ENCODE measurements at places on chromosomes 4 and X. TPM values are rescaled to one million over a fixed set of nuclear protein-coding genes. Genes with fewer than 3 reads are reported as not detected.

- DNase-seq: no peak
These were observed 220.0 kb downstream of the ENOX2 start for GRCh38 chrX:130682990-130683389.

The KIAA1210 gene
- not detected for total RNA-seq

GRCh38 chr4:8773124-8773931 lies 98.3 kb downstream of the HMX1 start:
- no peak for DNase-seq

DNA sequence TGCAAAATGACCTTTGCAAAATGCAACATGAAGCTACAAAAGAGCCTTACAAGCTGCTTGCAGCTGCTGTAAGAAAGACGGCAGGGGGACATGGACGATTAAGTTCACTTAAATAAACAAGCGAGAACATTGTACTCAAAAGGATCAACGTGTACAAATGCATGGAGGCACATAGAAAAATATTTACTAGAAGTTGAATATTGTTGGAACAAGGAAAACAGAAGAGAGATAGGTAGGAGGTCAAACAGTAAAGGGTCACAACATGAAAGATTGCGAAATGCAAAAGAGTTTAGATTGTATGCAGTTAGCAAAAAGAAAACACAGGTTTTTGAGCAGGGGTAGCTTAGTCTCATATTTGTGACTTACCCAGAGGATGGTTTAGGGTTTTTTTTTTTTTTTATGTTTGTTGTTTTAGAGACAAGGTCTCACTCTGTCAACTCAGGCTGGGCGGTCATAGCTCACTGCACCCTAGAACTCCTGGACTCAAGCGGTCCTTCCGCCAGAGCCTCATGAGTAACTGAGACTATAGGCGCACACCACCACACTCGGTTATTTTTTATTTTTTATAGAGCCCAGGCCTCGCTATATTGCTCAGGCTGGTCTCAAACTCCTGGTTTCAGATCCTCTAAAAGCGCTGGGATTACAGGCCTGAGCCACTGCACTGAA lies 1.4 kb upstream of the PHF8 start:
- no peak for DNase-seq

DNA sequence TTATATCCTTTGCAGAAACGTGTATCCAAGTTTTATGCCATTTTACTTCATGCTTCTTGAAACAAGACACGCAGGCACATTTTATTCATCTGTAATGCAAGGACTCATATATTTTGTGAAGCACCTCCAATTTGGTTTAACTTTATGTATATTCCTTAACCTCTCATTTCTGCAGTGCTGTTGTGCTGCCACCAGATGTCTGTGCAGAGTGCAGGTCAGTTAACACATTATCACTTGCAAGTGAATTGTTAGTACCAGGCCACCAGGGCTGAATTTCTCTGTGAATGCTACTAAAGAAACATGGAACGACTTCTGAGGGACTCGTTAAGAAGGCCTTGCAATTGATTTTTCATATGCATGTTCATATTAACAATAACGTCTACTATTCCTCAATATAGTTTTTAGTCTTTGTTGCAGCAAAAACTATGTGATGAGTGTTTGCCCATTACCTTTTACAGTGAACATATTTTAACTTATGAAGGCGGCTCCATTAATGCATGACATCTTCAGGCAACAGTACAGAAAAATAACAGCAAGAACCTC lies 770.3 kb downstream of the NLGN4X start:
- DNase-seq: no peak

GRCh38 chr4:8198206-8198905 lies 734 bp upstream of the SH3TC1 start:
- DNase-seq: peak; percentile 76

The INTS6L gene
- total RNA-seq: 15.0 TPM

The SLC49A3 gene
- 11.5 TPM for total RNA-seq

- DNase-seq: no peak
These were observed 14.9 kb upstream of the TMPRSS11E start for GRCh38 chr4:68432320-68432719.

DNA sequence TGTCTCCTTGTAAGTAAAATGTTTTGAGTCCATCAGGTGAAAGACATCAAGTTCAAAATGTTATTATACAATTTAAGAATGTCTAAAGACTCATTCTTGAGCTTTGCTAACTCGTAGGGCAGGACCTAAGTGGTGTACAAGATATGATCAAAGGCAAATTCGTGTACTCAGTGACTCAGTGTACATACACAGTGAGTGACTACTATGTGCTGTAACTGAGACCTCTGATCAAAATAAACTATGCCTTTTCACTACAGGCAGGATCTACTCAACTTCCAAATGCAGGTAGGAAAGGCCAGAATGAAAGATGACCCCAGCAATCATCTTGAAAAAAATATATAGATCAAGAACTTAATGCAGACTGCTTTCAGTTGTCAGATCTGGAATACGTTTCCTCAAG lies 49.9 kb downstream of the ADGRG2 start:
- DNase-seq: no peak

GRCh38 chrX:17459008-17459611 lies 84.1 kb downstream of the NHS start:
- DNase-seq: no peak

- DNase-seq: no peak
These were observed 446.7 kb upstream of the TENM3 start for GRCh38 chr4:181796502-181796901.

The ZNF674 gene
- 4.7 TPM for total RNA-seq

Data from mucosa of descending colon (tissue), 3 donors.